T follicular helper cell (primary cell): ENCODE measurements at places on chromosomes 3 and 15.

GRCh38 chr3:149813367-149814281 is 609 bp downstream of the RNF13 start:
- DNase-seq, result no peak

DNA sequence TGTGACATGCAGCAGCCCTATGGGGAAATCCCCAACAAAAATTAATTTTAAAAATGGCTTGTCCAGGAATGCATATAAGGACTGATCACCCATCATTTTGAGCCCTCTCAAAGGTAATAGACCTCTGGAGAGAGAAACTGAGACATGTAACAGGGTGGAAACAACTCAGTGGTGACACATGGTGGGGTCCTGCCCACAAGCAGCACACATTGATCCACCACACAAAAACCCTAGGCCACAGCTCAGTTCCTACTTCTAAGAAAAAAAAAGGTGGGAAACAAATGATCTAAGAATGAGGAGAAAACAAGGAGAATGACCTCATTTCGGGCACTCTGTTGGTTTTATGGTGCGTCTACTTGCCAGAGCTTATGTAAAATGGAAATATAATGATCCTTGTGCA is 1.9 kb upstream of the SLC41A3 start:
- DNase-seq, result no peak

GRCh38 chr15:70034141-70034540 is 63.6 kb downstream of the TLE3 start:
- DNase-seq, result no peak

DNA sequence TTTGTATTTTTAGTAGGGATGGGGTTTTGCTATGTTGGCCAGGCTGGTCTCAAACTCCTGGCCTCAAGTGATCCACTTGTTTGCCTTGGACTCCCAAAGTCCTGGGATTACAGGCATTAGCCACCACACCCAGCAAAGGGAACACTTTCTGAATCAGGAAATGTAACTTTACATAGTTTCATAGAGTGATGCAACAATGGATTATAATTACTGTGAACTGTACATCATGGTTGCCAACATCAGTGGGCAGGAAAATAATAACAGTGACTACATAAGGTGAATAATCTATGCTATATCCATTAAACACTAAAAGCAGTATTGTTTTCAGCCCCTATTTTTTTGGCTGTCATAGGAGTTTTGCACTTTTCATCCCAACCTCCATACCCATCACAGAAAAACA is 5.0 kb upstream of the KPNA1 start:
- no peak for DNase-seq

GRCh38 chr3:126780666-126781065 is 76.6 kb downstream of the CHCHD6 start:
- no peak for DNase-seq

DNA sequence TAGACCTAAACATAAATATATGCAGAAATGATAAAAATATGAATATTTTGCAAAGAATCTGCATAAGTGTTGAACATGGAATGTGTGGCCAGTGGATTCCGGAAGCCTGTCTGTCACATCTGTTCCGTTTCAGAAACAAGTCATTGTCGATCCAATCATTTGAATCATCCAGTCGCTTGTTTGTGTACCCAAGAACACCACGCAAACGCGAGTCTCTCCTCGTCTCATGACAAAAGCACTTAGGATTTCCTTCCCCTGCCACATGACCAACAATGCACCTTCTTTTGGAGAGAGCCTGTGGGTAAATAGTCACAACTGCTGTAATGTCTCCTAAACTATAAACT is 80.2 kb downstream of the FMN1 start:
- DNase-seq, result no peak

GRCh38 chr3:64908251-64908685 is 220.5 kb upstream of the ADAMTS9 start:
- DNase-seq, result no peak

- DNase-seq, result no peak
Measured at GRCh38 chr15:69869881-69870505, 227.7 kb downstream of the TLE3 start.

DNA sequence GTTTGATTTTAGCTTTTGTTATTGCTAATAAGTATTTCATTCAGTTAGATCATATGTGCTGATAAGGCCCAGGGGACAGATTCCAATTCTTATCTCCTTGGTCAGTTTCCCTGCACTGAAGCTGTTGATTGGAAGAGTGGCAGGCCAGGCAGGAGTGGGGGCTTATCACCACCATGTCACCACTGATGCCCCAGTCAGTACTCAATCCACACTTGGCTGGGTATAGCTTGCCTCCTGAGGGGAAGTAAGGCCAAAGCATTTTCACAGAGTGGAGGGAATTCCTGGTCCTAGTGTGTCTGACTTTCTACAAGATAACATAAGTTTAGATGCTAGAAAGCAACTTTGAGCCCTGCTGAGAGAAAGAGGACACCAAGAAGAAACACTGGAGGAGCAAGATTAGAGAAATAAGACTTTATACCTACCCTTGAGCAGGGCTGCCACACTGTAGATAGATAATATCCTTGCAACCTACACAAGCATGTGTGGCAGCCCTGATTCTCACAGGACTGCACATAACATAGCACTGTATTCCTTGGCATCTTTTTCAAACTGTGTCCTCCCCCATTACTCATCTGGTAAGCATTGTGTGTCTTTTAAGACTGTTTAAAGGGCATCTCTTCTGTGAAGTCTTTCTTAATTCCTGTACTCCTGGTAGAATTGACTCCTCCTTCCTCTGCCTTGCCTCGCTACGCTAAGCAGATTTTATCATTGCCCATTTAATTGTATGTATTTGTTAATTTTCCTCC is 24.3 kb downstream of the OXNAD1 start:
- no peak for DNase-seq

- no peak for DNase-seq
Measured at GRCh38 chr3:184284696-184285095, 8.9 kb downstream of the ECE2 start.

- DNase-seq, result no peak
Measured at GRCh38 chr15:96720251-96720650, 389.8 kb downstream of the NR2F2 start.

GRCh38 chr3:174278094-174278493 is 581.0 kb upstream of the NAALADL2 start:
- no peak for DNase-seq

DNA sequence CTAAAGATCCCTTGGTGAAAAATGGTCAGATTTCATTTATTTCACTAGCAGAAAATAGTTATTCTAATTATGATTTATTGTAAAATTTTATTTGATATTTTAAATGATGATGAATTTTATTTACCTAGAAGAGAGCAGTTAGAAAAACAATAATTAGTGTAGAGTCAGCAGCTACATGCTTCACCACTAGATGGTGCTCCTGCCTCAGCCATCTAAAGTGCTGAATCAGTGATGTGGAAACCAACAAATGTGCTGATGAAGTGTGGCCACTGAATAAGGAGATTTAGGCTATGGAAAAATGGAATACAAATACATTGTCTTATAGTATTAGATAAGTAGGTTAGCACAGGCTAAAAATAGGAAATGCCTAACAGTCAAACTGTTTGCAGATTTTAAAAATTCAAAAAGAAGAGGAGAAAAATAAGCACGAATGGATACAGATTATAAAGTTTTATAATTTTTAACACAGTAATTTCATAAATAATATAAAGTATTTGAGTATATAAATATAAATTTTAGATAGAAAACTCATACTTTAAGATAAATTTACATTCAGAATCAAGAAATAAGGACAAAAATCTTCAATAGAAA is 109.8 kb downstream of the PPP2R3A start:
- peak; percentile 63 for DNase-seq

DNA sequence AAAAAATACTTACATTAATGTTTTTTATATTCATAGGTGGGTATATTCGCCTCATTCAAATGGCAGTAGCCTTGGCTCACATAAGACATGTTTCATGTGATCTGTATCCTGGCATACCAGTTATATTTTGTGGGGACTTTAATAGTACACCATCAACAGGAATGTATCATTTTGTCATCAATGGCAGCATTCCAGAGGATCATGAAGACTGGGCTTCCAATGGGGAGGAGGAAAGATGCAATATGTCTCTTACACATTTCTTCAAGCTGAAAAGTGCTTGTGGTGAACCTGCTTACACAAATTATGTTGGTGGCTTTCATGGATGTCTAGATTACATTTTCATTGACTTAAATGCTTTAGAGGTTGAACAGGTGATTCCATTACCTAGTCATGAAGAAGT is 3.5 kb downstream of the PDE12 start:
- DNase-seq, result no peak

GRCh38 chr3:152581951-152582350 is 253.0 kb upstream of the P2RY1 start:
- no peak for DNase-seq

DNA sequence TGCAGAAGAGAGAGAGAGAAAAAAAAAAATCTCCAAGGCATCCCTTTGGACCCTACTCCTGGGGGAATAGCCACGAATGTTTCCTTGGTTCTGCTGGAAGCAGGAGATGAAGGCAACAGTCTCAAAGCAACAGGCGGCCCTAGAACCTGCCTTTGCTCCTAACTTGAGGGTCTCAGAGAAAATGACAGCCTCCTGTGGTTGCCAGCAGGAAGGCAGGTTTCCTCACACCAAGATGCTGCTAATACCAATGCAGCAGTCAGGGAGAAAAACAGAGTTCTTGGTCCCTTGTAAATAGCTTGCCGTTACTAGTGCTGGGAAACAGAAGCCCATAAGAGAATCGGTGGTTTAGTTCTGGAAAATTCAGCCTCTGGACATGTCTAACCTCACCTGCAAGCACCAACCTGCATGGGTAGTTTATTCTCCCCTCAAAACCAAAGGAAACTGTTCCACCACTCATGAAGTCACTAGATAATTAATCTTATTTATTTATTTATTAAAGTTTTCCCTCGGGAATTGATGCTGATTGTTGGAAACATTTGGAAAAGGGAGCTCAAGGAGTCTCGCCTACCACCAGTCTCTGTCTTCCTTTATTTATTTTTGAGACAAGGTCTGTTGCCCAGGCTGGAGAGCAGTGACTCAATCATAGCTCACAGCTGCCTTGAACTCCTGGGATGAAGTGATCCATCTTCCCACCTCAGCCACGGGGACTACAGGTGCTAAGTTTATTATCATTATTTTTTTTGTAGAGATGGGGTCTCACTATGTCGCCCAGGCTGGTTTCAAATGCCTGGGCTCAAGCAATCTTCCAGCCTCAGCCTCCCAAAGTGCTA is 883 bp upstream of the FRMD4B start:
- DNase-seq, result no peak

GRCh38 chr3:108966773-108967172 is 13.1 kb upstream of the GUCA1C start:
- no peak for DNase-seq

DNA sequence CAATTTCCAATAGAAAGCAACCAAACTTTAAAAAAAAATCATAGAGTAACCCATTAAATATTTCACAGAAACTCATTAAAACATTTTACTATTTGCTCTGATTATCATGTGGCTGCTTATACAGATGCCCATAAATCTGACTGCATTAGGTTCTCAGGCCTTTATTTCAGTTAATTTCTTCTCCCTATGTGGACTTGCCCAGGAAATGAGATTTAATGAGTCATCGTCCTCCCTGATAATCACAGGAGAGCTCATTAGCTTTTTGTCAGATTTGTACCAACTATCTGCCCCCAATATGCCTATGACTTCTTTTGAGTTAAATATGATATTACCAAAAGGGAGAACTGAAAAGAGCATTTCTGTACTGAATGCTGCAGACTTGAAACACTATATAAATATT is 168.0 kb downstream of the FOXB1 start:
- DNase-seq, result no peak

- DNase-seq, result no peak
Measured at GRCh38 chr15:85563328-85563727, 182.9 kb downstream of the AKAP13 start.

DNA sequence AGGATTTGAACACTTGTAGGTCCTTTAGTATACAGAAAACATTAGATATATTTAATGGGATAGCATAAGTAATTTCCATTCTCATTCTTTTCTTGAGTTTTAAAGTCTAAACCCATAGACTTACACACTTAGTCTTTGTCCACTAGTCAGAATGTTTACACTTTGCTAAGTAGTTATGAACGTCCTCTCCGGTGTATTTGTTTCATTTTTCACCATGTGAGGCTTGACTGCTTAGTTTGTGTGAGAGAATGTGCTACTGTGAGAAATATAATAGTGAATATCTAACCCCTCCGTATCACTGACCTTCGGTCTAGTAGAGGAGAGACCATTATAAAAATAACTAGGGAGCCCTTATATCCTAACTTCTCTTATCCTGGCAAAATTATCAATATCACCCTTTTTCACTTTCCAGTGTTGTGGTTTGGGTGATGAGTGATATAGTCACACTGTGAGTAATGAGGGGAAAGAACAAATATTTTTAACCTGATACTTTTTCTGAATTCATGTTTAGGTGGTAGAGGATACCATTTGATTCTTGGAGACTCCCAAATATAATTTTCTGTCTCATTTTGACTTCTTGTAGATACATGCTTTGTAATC is 122.4 kb downstream of the UBE2E2 start:
- no peak for DNase-seq

GRCh38 chr3:150521463-150521862 is 24.8 kb downstream of the SERP1 start:
- DNase-seq, result no peak

- DNase-seq, result no peak
Measured at GRCh38 chr3:181567311-181568075, 144.2 kb upstream of the SOX2 start.

DNA sequence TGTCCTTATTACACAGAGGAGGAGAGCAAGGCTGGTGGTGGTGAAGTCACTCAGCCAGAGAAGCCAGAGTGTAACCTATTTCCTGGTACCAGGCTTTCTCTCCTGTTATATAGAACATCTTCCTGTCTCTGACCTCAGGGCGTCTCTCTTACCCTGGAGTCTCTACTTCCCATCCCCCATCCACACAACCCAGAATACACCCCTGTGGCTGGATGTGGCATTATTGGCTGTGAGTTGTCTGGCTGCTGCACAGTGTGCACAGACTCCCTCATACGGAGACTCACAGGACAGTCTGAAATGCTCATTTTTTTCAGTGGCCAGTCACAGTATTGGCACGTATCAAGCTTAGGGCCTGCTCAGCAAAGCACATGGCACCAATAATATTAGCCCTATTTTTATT is 8.6 kb downstream of the PODXL2 start:
- no peak for DNase-seq

- no peak for DNase-seq
Measured at GRCh38 chr3:156812521-156813335, 13.4 kb upstream of the LEKR1 start.

DNA sequence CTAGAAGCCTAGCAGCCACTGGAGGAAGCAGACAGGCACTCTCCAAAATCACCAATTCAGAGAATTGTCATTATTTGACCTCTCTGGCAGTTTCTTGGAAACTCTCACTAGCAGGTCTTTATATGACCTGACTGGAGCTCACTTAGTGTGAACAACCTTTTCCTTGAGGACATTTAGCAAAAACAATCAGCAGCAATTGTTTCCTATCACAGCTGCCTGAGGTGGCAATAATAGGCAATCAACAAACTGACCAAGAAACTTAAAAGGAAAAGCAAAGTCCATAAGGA is 162.4 kb upstream of the STT3B start:
- no peak for DNase-seq

GRCh38 chr3:49500205-49500731 is 30.2 kb downstream of the DAG1 start:
- no peak for DNase-seq

- no peak for DNase-seq
Measured at GRCh38 chr3:110126065-110126464, 788.7 kb upstream of the DPPA4 start.
